Pulmonary artery endothelial cell (primary cell): ENCODE measurements at places on chromosomes 1 and 21. TPM values are rescaled to one million over a fixed set of nuclear protein-coding genes. Genes with fewer than 3 reads are reported as not detected.

USF1 gene
- total RNA-seq, result 95.7 and 127 TPM in 2 replicates

RHEX gene
- not detected in 2 replicates for total RNA-seq

HCRTR1 gene
- 0.53 and 0.92 TPM in 2 replicates for total RNA-seq

ADORA3 gene
- not detected in 2 replicates for total RNA-seq

SELP gene
- total RNA-seq, result 1.8 and 3.3 TPM in 2 replicates

ADAMTS5 gene
- total RNA-seq, result not detected in 2 replicates

FABP3 gene
- total RNA-seq, result 0.26 and 0.35 TPM in 2 replicates
